ENCODE measurements at places on chromosomes 7 and 10.

- no peak for DNase-seq
Measured at GRCh38 chr7:2087744-2088143, 145.0 kb downstream of the MAD1L1 start.

DNA sequence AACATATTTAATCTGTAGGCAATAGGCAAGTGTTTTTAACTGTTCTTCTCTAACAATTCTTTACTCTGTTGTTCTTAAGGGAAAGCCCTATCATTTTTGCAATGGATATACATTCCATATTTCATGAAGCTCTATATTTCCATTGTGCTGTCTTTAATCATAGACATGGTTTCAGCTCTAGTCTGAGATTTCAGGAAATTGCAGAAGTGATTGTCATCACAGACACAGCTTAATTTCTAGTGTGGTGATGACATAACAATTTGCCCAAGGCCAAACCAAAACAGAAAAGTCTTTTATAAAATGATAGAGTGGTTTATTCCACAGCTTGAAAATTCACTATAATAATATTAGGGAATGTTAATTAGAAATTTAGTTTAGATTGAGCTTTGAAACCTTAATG, 494.1 kb upstream of the SEMA3A start:
- DNase-seq = no peak

DNA sequence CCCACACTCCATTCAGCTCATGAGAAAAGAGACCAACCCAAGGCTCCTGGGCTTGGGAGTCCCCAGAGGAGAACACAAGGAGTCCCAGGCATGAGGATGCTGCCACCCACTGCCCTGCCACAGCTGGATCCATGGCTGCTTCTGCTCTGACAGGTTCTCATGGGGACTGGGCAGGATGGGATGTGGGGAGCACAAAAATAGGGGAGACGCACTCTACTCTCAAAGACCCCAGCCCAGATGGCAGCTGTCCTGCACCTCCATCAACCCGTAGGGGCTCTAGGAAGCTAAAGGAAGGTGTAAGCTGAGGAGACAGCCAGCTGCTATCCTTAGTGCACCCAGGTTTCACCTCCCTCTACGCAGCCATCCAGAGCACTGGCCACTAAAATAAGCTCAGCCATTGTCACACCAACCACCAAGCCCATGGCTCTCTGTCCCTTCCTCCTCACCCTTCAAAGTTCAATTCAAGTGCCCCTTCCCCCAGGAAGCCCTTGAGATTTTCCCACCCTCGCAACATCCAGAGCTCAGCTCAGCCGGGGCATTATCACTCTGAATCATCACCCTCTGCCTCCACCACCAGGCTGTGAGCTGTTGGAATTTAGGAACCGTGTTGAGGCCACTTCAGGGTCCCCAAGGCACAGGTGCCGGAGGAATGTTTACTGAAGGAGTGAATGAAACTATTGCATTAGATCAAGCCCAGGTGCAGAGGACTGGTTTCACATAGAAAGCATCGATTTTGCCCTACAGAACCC, 142.1 kb downstream of the GRID1 start:
- no peak for DNase-seq

DNA sequence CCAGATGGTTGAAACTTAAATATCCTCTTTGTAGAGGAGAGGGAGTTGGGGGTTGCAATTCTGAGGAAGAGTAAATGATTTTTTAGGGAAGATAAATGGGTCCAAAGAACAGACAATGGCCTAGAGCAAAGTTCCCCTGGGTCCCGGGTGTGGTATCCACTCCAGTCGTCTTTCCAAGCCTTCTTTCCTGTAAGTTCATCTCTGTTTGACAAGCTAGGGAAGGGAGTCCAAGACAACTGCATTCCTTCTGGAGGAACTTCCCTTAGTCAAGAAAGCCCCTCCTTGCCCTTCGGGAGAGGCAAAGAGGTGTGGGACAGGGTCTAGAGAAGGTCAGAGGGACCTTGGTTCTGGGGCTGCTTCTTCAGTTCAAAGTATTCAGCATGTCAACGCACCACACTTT, 33.4 kb downstream of the C10orf71 start:
- DNase-seq = no peak

DNA sequence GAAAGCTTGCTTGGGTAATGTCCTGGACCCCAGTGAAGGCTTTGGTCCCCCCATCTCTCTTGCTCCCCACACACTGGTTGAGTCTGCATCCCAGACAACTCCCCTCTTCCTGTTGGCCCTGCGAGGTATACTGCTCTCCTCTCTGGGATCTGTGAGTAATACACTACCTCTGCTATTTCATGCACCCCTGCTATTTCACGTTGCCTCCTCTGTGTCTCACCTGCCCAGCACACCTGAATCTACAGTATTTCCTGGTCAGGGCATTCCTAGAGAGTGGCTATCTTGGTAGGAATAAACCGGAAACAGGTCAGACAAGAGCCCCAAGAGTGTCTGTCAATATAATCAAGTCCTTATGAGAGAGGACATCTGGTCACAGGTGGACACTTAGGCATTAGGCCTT, 114.3 kb upstream of the ODAD2 start:
- DNase-seq = no peak

- no peak for DNase-seq
Measured at GRCh38 chr7:157745721-157746709, 409.2 kb downstream of the DNAJB6 start.

GRCh38 chr7:84025332-84025927, 169.2 kb downstream of the SEMA3A start:
- DNase-seq = no peak

DNA sequence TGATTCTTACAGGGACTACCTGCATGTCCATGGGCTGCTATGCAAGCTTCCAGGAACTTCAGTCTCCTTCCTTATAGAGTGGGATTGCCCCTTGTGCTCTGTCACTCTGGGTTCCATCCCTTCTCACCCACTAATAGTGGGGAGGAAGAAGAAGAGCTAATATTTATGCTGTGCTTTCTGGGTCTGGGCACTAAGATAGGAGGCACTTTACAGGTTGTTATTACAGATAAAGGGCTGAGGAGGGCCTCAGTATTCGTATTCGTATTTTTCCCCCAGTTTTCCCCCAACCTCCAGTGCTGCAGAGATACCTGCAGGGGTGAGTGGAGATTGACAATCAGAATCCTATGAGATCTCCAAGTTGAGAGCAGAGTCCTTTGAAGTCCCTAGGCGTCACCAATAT, 14.2 kb downstream of the HK1 start:
- DNase-seq = no peak

GRCh38 chr10:133275684-133276092, 980 bp downstream of the ADAM8 start:
- DNase-seq = no peak

- DNase-seq = no peak
Measured at GRCh38 chr10:69323622-69324021, 45.3 kb downstream of the HK1 start.

DNA sequence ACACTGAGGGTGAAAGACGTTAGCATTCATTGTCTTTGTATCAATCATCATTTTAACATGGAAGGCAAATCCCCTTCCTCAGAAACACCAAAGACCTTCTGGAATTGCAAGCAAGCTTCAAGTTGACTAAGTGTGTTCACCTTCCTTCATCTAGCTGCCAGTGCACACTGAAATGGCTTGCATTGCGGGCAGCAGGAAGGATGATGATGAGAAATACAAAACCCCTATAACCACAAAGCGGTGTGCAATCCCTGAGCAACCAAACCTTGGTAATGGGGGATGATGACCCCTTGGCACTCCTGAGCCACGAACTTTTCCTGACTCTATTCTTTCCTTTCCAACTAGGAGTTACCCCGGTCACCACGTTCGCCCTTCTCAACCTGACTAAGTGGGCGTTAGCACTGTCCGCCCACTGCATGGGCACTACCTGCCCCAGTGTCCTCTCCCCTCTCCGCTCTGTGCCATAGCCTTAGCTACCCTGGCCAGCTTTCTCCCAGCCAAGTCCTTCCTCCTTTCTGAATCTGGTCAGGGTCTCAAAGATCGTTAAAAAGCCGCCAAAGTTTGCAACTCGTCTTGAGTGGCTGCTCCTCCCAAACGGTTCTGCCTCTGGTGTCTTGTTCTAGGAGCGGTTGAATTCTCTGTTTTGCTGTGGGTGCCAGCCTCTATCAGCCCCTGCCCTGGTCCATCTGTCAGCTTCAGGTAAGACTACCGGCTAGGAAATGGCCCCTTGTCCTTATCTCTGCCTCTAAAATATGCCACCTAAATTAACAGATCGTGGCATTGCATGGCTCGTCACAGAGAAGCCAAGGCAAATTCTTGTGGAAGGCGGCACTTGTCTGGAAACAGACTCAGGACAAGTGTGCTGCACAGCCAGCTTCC, 586 bp upstream of the AOC1 start:
- DNase-seq = no peak

DNA sequence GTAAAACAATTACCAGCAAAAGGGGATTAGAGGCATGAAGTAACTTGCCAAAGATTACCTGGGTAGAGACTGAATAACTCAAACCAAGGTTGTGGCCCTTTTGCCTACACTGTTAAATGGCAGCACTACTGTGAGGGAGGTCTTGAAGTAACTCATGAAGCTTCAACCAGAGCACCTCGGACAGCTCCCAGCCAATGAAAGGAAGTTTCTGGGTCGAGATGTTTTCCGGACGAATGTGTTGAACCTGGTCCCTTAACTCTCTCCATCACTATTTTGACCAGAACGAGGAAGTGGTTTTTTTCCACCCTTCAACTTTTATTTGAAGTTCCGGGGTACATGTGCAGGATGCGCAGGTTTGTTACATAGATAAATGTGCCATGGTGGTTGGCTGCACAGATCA, 133.6 kb upstream of the PRKCQ start:
- no peak for DNase-seq

DNA sequence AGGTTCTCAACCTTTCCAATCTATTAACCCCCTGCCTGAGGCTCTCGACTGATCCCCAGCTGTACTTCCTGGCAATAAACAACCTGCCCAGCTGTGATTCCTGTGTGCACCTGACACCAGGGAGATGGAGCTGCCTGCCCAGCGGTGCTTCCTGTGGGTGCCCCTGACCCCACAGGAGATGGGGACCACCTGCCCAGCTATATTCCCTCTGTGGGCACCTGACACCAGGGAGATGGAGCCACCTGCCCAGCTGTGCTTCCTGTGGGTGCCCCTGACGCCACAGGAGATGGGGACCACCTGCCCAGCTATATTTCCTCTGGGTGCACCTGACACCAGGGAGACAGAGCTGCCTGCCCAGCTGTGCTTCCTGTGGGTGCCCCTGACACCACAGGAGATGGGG, 184.0 kb downstream of the DIP2C start:
- no peak for DNase-seq

GRCh38 chr7:116949941-116950801, 3.1 kb upstream of the ST7 start:
- no peak for DNase-seq

DNA sequence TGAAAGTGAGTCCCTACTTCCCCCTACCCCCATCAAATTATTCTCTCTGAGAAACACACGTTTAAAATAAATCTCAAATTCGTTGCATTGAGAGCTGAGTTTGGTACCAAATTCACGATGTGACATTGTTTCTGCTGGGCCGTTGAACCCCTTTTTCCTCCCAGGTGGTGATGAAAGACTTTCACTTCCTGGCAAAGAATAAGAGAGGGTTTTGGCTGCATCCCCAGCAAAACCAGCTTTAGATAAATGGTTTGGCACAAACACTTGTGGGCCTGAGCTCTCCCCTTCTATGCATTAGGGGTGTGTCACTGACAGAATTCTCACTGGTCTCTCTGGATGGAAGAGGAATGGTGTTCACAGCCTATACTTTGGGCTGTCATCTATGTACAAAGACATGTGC, 8.8 kb upstream of the DNTT start:
- DNase-seq = no peak

DNA sequence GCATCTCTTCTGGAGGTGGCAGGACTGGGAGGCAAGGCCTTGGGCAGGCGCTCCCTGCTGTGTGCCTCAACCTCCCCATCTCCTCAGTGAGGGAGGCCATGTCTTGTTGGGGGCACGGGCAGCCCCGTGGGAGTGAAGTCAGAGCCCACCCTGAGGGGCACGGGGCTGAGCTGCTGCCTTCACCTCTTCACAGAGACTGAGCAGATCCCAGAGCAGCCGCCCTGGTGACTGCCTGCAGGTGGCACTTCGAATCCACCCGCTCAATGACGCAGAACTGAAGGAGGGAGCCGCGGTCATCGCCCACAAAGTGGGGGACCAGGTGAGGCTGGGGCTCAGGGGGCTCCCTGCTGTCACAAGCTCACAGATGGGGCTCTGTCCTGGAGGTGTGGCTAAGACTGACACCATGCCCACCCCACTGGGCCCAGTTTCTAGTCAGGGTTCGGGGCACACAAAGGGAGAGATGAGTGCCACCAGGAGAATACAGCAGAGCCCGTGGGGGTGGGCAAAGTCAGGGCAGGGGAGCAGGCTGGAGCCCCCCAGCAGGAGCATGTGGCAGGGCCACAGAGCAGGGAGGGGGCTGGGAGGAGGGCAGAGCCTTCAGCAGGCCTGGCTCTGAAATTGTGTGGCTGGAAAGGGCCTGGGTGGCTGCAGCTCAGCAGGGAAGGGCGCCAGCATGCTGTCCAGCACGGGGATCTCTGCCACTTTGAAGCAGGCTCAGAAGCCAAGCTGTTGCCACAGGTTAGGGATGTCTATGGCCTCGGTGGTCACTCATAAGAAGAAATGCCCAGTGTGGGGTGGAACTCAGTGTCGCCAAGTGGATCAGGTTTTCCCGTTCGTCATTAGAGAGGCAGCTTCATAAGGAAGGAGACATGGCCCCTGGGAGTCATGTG, 18.8 kb upstream of the CHST12 start:
- no peak for DNase-seq
